AG04450 (cell line): ENCODE measurements at places on chromosomes 4 and X. TPM values are rescaled to one million over a fixed set of nuclear protein-coding genes. Genes with fewer than 3 reads are reported as not detected.

SMIM31 gene
- not detected in 2 replicates for polyA plus RNA-seq

CLIC2 gene
- polyA plus RNA-seq: 0.55 and 1.2 TPM in 2 replicates

BEX1 gene
- polyA plus RNA-seq: 0.26 and 0.66 TPM in 2 replicates

GABRA4 gene
- 1.9 and 3.1 TPM in 2 replicates for polyA plus RNA-seq

SMR3B gene
- not detected in 2 replicates for polyA plus RNA-seq

FAM9B gene
- polyA plus RNA-seq: not detected in 2 replicates

ANAPC10 gene
- 17.2 and 25.0 TPM in 2 replicates for polyA plus RNA-seq
